ENCODE measurements at places on chromosomes 5 and 9.

- no peaks in the 10 kb centered on the region for H3K4me1 ChIP-seq
- H3K36me3 ChIP-seq, result no peaks in the 10 kb centered on the region
- DNase-seq, result no peak
These were observed 12.0 kb upstream of the IFNA1 start for GRCh38 chr9:21428235-21428634.

- H3K4me1 ChIP-seq, result 0 out of 2 replicates have a peak, but pooled peaks cover 7% of the 10 kb centered on the region
- DNase-seq, result peak; percentile 40
- H3K36me3 ChIP-seq, result no peaks in the 10 kb centered on the region
These were observed 106.0 kb downstream of the PHF2 start for GRCh38 chr9:93682155-93682968.

DNA sequence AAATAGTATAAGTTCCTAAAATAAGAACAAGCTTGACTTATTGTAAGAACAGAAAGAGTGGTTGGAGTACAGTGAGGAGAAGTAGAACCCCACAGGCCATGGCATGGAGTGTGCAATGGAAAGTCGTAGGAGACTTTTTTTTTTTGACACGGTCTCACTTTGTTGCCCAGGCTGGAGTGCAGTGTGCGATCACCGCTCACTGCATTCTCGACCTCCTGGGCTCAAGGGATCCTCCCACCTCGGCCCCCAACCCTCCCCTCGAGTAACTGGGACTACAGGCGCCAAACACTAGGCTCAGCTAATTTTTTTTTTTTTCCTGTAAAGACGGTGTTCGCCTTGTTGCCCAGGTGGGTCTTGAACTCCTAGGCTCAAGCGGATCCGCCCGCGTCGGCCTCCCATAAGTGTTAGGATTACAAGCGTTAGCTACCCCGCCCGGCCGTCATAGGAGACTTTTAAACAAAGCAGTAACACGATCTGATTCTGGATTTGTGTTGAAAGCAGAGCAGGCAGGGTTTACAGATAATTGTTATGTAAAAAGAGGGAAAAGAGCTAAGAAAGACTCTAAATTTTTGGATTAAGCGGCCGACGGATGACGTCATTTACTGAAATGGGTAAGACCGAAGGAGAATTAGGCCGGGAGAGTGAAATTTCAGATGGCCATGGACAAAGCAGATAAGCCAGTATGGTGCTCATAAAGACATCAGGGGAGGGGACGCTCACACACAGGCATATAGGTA lies 752 bp downstream of the TSTD2 start:
- H3K4me3 ChIP-seq, result peak overlapping the region; percentile 96
- H3K36me3 ChIP-seq, result peaks cover 11% of the 10 kb centered on the region

- no peaks in the 10 kb centered on the region for H3K36me3 ChIP-seq
- H3K4me3 ChIP-seq, result no peak overlapping the region
- DNase-seq, result peak; percentile 58
- H3K27ac ChIP-seq, result peak overlapping the region; percentile 75
These were observed 76.8 kb upstream of the RANBP3L start for GRCh38 chr5:36378551-36378950.
